Suppressor macrophage treated with lipopolysaccharide for 1 hour (primary cell): ENCODE measurements at places on chromosomes 5 and 9.

- DNase-seq: no peak
Observed at GRCh38 chr5:123814801-123815470, 303.0 kb downstream of the CSNK1G3 start.

DNA sequence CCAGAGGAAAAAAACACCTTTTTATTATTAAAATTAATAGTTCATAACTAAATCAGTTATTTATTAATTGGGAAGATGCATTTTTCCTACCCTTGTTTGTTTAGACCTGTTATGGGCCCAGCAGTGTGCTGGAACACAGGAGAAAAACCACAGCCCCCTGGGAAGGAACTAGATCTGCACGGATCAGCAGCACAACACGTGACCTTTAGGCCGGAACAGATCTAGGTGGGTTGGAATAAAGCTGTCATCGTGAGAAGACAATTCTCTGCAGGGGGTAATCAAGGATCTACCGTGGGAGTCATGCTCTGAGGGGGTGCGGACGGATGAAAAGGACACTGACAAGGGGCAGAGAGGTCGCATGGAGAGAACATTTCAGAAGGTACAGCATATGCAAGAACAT lies 95.8 kb upstream of the SPATA31C2 start:
- no peak for DNase-seq

DNA sequence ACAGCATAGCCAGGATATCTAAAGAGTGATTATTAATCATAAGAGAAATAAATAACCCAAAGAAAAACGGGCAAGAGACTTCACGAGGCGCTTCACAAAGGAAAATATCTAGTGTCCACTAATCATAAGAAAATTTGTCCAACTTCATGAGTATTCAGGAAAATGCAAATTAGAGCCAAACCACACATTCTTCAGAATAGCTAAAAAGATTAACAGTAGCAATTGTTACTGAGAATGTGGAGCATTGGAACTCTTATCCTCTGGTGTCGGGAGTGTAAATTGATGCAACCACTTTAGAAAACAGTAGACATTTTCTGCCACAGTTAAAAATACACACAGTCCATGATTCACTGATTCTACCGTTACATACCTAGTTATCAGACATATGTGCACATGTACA lies 145.7 kb downstream of the CWC27 start:
- no peak for DNase-seq

- DNase-seq: peak; percentile 58
Observed at GRCh38 chr9:21016701-21017491, 14.5 kb downstream of the HACD4 start.

DNA sequence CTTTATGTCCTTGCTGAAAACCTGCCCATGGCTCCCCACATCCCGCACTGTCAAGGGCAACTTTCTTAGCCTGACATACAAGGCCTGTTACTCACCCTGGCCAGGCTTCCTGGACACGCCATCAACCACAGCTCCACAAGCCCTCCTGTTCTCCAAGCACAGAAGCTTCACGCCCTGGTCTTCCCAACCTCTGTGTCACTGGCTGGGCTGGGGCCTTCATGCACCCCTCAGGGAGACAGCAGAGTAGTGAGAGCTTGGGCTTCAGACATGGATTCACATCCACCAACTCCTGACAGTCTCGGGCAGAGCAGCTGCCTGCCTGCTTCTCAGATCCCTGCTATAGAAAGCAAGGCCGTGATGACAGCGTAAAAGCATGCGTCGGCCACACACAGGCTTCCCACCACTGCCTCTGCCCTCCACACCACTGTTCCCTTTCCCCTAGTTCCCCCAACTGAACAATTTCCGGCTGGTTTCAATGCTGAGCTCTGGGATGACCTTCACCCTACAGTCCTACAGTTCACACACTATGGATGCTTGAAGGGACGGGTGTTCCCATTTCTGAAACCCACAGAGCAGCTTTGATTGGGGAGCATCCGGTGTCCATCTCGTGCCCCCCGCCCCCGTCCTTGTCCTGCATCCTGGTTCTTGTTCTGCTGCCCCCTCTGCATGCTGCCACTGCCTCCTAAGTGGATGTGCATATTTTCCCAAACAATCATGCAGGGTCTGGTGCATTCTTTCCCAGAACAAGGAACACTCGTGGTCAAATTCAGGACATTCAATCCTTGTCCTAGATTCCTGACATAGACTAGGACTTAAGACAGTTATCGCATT lies 33.4 kb upstream of the ADAMTS2 start:
- DNase-seq: no peak

GRCh38 chr9:68739621-68740174 lies 34.7 kb downstream of the PIP5K1B start:
- DNase-seq: no peak

DNA sequence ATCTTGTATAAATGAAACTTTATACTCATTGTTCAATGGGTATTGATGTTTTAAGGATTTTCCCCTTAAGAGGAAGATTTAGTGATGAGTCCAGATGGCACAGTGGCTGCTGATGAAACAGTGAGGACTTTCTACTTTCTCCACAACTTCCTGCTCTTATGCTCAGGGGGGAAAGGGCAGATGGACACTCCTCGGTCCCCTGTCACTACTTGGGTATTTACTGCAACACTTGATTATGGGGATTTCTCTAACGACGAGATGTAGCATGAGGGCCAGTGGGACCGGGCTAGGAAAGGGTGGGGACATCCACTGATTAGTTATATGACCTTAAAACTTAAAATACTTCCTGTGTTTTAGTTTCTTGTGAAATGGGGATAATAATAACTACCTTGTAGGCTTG lies 146.1 kb upstream of the HMHB1 start:
- DNase-seq: no peak

DNA sequence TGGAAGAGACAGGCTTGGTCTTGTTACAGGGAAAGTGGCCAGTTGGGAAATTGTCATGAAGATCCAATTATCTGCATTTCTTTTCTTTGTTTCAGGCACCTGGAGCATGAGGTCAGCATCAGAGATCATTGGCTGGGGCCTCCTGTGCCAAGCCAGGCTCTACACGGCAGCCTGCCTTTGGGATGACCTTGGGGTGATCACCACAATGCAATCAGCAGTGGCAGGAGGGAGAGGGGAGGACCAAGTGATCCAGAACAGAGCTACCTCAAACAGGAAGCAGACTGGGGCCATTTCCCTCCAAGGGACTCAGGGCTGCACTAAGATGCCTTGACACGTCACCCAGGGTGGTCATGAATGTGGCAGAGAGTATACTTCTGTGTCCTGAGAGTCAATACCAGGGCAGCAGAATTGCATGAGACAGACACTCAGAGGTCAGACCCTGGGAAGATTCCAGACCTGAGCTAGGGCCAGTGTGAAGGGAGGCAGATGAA lies 8.9 kb downstream of the SMIM23 start:
- DNase-seq: no peak

DNA sequence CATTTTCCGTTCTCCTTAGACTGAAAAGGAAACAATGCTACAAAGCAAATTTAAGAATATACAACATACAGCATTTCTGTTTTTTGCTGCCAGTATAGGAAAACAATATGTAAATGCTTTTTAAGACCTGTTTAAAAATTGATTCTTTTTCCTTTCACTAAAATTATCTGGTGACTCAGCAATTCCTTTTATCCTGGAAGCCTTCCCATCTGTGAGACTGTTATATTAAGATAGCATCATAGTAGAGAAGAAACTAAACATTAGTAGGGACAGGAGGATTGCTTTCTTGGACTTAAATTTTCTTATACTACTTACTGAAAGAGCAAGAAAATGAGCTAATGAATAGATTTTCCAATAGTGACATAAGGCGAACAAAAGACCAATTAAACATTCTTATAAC lies 30.0 kb upstream of the GPR21 start:
- no peak for DNase-seq

DNA sequence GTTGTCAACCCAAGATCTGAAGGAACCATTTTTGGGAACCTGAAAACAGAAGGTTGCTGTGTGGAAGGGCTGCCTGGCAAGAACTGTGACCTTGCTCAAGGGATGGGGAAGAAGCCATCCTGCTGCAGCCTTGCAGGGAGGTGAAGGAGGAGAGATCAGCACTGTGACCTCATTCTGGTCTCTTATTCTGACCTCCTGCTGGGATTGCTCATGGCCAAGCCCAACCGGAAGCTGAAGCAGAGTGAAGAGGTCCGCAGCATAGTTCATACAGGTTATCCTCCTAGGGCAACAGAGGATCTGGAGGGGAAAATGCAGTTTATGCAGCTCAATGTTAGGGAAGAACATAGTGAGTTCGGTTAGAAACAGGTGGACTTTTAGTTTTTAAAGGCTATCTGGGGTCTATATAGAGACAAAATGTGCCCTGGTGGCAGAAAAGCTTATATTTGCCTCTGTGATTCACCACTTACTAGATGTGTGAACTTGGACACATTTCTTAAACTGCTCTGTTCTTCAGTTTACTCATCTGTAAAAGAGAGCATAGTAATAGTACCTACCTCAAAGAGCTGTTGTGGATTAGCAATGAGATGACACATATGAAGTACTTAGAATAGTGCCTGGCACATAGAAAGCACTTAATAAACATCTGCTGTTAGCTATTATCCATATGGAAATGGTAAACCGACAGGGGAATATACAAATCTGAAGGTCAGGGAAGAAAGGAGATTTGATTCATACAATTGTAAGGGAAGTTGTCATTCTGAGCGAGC lies 57.9 kb upstream of the BNC2 start:
- DNase-seq: no peak

- DNase-seq: no peak
Observed at GRCh38 chr9:122036988-122037387, 56.1 kb downstream of the TTLL11 start.

DNA sequence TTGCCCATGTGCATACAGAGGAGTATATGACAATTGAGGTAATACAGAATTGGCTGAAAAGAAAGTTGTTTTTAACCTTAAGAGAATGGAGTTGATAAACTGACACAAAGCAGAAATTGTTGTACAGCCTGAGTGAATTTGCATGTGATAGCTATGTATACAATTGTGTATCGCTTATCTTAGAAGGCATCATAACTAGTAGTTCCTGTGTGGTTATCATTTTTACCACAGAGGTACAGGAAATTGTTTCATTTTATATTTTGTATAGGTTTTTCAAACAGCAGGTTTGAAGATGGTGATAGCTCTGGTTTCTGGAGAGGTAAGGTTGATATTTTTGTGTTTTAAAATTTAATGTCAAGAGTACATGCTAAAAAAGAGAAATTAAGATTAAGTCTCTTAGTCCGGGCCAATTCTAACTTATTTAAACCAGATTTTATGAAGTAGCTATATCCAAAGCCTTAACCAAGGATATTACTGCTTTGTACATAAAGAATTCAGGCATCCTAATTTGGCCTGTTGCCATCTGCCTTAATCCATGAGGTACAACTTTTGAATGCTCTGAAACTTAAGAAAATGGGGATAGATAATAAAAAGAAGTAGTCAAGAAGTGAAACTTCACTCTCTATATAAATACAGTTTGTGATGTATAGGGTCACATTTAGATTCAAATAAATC lies 26.0 kb downstream of the DDX4 start:
- DNase-seq: no peak

GRCh38 chr5:132865668-132866341 lies 464 bp downstream of the GDF9 start:
- no peak for DNase-seq

GRCh38 chr5:133048993-133049725 lies 2.7 kb upstream of the HSPA4 start:
- no peak for DNase-seq

- DNase-seq: no peak
Observed at GRCh38 chr5:124439609-124440008, 306.8 kb downstream of the ZNF608 start.

- DNase-seq: no peak
Observed at GRCh38 chr5:94856257-94856800, 237.9 kb downstream of the SLF1 start.

DNA sequence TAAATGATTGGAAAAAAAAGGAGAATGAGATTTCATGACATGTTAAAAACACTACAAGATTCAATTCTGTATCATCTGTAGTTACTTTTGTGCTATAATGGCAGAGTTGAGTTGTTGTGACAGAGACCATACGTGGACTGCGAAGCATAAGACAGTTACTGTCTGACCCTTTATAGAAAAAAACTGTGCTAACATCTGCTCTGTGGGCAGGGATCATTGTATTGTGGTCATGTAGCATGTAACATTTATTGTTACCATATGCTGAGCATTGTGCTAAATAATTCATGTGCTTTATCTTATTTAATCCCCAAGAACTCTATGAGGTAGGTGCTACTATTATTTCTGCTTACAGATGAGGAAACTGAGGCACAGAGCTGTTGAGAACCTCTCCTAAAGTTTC lies 147.3 kb upstream of the HMHB1 start:
- DNase-seq: no peak

DNA sequence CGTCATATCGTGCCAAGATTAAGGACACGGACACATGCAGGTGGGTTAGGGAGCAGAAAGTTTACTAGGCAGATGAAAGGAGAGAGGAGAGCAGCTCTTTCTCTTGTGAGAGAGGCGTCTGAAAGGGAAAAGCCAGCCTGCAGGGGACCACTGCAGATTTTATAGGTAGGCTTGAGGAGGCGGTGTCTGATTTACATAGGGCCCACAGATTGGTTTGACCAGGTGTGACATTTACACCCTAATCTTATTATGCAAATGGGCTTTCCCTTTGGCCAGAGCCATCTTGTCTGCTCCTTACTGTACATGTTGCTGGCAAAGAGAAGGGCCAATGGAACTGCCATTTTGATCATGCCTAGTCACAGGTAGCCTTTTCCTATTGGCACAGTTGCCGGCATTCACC lies 137.2 kb upstream of the TAF11L2 start:
- DNase-seq: no peak

GRCh38 chr9:87620731-87621322 lies 105.1 kb upstream of the CTSL start:
- DNase-seq: no peak

GRCh38 chr9:86846656-86847055 lies 100.7 kb downstream of the GAS1 start:
- DNase-seq: no peak

GRCh38 chr9:32128546-32128945 lies 255.9 kb upstream of the ACO1 start:
- DNase-seq: no peak

GRCh38 chr9:11992866-11993265 lies 700.3 kb upstream of the TYRP1 start:
- no peak for DNase-seq

GRCh38 chr5:126044931-126045565 lies 378.2 kb upstream of the GRAMD2B start:
- no peak for DNase-seq

GRCh38 chr9:27162045-27162444 lies 53.0 kb downstream of the TEK start:
- no peak for DNase-seq

DNA sequence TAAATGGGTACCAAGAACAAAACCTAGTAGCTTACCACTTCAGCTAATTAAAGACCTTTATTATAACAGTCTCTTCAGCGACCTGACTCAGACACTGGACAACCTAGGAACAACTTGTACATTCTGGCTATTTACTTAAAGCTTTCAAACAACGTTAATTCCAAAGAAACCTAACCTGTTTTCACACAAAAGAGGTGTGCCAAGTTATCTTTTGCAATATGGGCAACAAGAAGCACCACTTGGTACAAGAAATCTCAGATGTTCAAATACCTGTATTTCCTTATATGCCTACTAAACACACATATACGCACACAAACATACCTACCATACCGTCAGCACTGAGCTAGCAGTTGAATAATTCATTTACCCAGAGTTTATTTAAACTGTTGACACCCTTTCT lies 23.0 kb downstream of the RNF145 start:
- no peak for DNase-seq
